Large intestine (tissue), 12 donors: ENCODE measurements at places on chromosomes 3 and 15.

GRCh38 chr3:557972-558371, 361.4 kb downstream of the CHL1 start:
- DNase-seq, result no peak

GRCh38 chr15:47955021-47955420, 165.8 kb upstream of the SLC24A5 start:
- no peak for DNase-seq

- no peak for DNase-seq
Measured at GRCh38 chr15:69253156-69253555, 45.6 kb upstream of the PAQR5 start.

DNA sequence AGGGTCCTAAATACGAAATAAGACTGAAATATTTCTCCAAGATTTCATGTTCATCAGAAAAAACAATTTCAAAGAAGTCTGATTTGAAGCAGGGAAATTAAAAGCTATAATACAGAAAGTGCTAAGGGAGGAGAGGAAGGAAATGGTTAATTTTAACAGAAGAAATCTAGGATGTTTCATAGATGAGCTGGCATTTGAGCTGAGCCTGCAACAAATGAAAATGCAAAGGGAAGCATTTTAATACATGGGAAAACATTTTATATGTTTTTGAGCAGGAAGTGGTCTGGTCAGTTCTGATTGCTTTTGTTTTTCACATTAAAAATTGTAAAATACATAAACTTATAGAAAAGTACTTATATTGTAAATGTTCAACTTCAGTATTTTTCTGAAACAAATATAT, 17.2 kb upstream of the RAP2B start:
- DNase-seq, result no peak

GRCh38 chr3:6416049-6416661, 444.8 kb upstream of the GRM7 start:
- DNase-seq, result no peak
